ENCODE measurements at places on chromosomes 7 and 10.

DNA sequence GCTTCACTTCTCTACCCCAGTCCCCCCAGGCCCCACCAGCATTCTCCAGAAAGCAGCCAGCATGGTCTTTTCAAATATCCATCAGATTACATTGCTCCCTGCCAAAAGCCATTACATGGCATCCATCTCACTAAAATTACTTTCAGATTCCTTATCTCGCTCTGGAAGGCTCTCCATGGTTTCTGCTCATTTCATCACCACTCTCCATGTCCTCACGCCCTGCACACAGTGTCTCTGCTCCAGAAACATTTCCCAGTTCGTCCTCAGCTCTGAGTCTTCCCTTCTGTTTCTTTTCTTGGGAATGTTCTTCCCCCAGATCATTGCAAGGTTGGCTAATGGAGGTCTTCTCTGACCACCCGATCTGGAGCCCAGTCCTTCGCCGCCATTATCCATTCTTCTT lies 499.1 kb downstream of the KCNMA1 start:
- no peak for DNase-seq

DNA sequence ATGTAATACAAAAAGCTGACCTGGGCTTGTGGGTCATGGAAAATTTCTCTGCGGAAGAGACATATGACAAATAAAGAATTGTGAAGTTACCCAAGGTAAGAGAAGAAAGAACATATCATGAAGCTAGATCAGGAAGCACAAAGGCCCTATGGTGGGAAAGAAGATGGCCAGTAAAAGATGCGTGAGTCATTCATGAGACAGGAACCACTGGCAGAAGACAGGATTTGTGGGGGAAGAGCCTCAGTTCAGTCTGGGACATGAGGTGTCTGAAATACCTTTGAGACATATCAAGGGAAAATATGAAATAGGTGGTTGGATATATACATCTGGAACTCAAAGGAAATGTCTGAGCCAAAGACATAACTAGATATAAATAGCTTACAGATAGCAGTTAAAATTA lies 27.7 kb upstream of the AMPH start:
- DNase-seq = no peak

DNA sequence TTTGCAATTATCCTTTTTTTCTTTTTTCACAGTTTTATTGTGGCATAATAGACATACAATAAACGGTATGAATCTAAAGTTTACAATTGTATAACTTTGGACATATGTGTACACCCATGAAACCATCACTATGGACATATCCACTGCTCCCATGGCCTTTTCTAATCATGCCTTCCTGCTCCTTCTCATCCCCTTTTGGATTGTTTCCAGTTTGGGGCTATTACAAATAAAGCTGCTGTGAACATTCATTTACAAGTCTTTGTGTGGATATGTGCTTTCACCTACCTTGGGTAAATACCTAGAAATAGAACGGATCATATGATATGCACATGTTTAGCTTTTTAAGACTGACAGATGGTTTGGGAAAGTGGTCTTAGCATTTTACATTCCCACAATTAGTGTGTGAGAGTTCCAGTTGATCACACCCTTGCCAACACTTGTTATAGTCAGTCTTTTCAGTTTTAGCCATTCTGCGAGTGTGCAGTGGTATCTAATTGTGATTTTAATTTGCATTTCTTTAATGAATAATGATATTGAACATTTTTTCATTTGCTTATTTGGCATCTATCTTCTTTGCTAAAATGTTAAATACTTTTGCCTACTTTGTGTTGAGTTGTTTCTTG lies 120.9 kb upstream of the KAT6B start:
- DNase-seq = no peak

- DNase-seq = no peak
Observed at GRCh38 chr10:44829426-44829825, 81.7 kb upstream of the TMEM72 start.

DNA sequence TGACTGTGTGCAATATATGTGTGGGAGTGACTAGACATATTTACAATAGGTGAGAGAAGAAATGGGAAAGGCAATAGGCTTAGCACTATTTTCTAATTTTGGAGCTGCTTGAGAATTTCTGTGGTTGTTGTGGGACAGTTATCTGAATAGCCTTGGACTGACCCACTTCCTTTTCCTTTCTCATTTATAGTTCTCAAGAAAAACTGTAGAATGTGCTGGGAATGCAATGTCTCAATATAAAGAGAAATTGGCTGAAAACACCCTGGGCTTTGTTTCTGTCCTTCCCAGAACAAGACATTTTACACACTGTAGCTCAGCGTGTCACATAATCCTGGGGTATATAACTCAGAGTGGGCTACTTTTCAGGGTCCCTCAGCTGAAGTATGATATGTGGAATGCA lies 153.0 kb upstream of the RHOBTB1 start:
- no peak for DNase-seq

GRCh38 chr7:133054162-133054840 lies 27.6 kb downstream of the CHCHD3 start:
- no peak for DNase-seq

DNA sequence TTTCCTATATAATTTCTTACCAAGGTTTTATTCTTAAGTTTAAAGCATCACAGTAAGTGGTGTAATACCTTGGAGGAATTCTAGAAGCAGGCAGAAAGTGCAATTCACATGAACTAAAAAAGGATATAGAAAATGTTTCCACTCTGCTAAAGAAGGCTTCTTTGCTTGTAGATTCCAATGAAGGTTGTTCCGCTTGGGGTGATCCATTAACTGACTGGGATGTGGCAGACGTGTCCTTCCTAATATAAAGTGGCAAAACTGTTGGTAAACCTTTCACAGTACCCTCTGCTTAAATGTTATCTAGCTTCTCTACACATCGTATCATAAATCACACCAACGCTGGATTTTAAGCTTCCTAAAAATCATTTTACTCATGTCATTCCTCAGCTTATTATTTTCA lies 2.3 kb downstream of the ZC3HC1 start:
- no peak for DNase-seq

DNA sequence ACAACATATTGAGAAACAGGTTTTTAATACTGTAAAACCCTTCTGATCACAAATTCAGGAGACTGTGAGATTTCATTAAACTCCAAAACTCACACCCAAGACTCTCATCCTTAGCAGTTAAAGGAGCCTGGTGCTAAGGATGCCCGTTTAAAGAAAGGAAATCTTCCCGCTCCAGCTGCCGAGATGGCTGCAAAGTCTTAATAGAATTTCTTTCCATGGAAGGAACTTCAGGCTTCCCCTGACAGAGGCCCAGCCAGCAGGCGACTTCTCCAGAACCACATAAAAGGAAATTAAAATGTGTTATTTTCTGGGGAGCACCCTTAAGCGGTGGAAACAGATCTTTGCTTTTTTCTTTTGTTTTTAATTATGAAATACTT lies 104.7 kb upstream of the CHST15 start:
- no peak for DNase-seq

DNA sequence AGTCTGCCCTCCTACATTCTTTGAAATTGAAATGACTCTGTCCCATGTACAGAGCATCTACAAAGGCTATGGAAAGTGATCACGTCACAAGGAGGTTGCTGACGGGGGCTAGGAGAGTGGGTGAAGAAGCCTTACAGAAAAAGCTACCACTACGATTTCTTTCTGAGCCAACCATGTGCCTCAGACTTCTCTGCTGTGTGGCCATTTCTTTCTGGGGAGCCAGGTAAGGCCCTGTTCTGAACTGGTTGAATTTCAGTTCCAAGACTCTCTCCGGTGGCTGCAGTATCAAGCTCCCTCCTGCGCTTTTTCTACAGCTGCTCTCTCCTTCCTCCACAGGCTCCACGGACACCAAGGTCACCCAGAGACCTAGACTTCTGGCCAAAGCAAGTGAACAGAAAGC lies 112.5 kb upstream of the PRSS1 start:
- DNase-seq = peak; percentile 56

DNA sequence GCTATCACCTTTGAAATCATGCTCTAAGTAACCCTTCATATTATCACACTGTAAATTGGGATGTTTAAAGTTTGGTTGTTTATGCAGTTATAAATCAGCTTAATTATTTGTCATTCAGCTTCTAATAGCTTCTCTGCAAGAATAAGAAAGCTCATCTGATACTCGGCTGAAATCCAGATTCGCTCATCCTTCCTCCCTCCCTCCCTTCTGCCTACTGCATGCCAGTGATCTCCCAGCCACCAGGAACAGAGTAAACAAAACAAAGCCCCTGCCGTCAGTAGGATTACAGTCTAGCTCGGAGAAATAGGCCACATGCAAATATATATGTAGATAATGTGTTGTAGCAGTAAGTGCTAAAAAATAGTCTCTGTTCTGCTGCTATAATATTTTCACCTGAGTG lies 211.8 kb downstream of the NSUN6 start:
- no peak for DNase-seq

DNA sequence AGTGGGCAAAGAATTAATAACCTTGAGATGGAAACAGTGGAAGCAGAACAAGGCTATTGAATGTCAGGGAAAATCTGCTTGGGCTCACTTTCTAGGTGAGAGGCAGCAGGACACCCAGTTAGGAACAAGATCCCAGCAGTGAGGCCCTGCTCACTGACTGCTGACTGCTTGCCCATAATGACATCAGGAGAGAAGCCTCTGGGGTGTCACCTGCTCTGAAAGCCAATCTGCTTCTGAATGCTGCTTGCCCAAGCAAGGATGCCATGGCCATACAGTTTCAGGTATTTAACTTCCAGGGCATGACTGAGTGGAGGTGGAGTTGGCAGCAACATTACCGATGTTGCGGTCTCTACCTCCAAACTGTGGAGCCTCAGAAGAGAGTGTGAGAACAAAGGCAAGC lies 11.7 kb upstream of the WAPL start:
- no peak for DNase-seq

- DNase-seq = peak; percentile 19
Observed at GRCh38 chr7:50268223-50268622, 36.3 kb upstream of the IKZF1 start.

DNA sequence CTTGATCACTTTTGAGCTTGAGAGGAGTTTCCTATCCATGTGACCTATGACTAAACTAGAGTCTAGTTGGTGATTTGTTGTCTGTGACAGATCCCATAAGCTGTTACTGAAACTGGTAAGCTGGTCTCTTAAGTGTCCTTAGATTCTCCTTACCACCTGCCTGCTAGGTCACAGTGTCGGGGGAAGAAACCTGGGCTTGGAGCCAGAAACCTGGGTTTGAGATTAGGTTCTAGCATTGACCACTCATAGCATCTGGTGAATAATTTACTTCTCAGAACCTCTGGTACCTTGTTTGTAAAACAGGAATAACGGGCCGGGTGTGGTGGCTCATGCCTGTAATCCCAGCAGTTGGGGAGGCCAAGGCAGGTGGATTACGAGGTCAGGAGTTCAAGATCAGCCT lies 21.8 kb upstream of the ITPRID1 start:
- no peak for DNase-seq

- no peak for DNase-seq
Observed at GRCh38 chr10:35274498-35275060, 61.7 kb upstream of the CCNY start.

DNA sequence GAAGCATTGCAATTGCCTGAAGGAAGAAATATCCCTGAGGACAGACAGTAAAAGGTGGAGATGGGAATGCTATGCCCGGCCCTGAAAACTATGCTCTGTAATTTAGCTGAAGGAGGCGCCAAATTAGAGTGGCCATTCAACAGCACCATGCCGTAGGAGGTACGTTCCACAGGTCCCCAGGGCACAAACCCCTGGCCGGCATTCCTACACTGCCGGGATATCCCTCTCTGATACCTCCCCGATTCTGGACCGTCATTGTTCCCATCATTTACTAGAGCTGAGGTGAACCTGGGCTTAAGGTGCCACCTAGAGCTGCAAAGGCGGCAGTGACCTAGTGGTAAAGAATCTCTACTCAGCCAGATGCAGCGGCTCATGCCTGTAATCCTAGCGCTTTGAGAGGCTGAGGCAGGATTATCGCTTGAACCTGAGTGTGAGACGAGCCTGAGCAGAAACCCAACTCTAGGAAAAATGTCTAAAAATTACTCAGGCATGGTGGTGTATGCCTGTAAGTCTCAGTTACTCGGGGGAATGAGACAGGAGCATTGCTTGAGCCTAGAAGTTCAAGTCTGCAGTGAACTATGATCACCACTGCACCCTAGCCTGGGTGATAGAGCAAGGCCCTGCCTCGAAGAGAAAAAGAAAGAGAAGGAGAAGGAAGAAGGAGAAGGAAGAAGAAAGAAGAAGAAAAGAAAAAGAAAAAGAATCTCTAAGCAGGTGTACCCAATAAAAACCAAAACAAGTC lies 53.0 kb upstream of the TNKS2 start:
- DNase-seq = no peak

DNA sequence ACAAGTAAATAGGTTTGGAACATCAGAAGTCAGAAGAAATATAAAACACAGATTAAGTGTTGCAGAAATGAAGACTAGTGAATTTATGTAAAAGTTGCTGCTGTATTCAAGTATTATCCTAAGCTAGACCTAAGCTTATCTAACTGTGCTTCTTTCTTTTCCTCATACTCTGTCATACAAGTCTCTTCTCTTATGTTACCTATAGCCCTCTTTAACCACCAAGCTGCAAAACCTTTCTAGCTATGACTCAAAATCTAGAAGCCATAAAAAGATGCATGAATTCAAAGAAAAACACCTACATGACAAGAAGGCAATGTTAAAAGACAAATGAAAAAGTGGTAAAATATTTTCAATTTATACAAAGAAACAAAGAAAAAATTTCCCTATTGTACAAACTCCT lies 23.0 kb downstream of the DENND11 start:
- DNase-seq = no peak

GRCh38 chr10:98242823-98243222 lies 25.2 kb downstream of the LOXL4 start:
- DNase-seq = no peak

DNA sequence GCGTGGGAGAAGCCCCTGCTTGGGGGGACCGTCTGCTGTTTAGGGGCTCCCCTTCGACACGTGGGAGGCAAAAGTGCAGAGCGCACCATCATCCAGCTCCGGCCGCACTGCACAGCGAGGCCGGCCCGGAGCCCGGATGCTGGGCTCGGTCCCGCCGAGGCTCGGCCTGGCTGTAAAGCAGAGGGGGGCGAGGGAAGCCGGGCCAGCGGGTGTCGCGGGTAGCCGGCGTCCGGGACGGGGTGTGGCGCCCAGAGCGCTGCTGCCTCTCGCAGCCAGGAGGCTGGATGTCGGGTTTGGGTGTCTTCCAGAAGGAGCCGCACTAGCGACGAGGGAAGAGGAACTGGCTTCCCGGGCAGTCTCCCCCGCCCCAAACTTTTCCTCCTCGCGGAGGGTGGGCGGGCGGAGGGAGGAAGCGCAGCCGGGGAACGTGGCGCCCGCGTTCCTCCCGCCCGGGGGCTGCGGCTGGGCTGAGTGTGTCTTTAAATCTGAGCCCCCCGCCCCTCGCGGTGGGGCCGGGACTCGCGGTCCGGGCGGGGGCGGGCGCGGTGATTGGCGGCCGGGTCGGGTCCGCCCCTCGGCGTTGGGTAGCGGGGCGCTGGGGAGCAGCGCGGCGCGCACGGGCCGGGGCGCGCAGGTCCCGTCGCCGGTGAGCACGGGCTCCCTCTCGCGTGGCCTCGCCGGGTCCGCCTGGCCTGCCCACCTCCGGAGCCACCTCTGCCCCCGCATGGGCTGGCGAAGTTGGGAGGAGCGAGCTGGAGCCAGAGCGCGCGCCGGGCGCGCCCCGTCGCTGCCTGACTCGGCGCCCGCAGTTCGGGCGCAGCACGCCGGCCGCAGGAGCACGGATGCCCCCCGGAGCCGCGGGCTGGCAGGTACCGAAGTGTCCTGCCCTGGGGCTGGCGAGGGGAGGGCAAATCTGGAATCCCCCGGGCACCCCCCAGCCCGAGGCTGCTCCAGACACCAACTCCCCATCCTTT lies at the start of gene PALD1:
PALD1 (plus strand) TSS at position 577 of the 974 bp plus-strand sequence. CDS start 47,185 bp downstream, outside the sequence.
- no peak for DNase-seq
